ENCODE measurements at places on chromosomes 1 and 21.

DNA sequence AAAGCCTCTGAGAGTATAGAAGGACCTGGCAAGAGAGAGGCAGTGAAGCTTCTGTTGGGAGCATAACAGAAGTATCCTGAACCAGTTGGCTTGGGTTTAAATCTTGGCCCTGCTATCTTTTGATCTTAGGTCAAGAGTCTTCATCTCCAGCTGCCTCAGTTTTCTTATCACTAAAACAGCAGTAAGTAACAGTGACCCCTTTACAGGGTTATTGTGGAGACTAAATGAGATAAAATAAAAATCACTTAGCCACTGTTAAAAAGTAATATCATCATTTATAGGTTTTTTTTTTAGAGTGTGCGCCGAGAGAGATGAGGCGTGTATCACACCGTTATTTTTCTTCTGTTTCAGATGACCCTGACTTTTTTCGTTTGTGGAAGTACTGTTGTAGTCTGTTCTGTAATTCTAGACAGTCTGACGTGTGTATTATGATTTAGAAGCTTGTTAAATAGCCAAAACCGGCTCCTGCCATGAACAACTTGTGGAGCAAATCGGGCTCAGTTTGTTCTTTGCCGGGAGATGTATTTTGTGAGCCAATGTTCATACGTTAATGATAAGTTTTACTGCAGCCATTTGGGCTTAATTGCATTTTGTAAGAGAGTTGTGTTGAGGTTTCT lies 1.1 kb downstream of the THRAP3 start:
- DNase-seq = no peak

- no peak for DNase-seq
These were observed 9.3 kb downstream of the SLC25A24 start for GRCh38 chr1:108190686-108191416.

DNA sequence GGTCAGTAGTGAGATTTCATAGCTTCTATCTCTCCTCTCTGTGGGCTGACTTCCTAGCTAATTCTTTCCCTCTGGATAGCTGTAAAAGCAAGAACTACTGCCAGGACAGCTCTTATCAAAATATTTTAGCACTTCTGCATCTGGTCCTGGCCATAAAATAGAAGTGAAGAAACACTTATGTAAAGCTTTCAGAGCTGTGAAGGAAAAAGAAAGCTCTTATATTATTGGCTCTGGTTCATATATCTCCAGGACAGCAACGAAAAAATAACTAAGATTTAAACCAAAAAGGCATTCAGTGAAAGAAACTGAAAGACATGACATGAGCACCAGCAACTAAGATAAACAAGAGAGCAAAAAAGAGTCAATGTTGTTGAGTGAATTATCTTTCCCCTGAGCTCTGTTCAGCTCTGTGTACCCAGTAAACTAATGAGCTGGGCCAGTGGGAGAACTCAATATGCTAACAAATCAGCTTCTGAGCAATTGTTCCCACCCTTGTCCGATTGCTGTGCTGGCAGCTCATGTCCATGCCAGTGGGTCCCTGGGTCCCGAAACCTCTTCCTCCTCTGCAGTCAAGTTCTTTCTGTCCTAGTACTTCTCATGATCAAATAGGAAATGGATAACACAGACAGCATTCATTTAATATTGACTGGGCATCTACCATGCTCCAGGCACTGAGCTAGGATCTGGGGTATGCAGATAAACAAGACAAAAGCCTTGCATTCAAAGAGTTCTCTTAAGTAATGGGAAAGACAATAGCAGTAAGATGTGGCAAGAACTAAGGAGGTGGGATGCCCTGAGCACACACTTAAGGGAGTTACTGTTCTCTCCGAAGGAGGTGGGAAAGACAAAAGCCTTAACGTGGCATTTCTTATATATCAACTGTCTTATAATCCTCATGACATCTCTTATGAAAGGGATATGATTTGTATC lies 45.3 kb upstream of the MAN1A2 start:
- DNase-seq = no peak

DNA sequence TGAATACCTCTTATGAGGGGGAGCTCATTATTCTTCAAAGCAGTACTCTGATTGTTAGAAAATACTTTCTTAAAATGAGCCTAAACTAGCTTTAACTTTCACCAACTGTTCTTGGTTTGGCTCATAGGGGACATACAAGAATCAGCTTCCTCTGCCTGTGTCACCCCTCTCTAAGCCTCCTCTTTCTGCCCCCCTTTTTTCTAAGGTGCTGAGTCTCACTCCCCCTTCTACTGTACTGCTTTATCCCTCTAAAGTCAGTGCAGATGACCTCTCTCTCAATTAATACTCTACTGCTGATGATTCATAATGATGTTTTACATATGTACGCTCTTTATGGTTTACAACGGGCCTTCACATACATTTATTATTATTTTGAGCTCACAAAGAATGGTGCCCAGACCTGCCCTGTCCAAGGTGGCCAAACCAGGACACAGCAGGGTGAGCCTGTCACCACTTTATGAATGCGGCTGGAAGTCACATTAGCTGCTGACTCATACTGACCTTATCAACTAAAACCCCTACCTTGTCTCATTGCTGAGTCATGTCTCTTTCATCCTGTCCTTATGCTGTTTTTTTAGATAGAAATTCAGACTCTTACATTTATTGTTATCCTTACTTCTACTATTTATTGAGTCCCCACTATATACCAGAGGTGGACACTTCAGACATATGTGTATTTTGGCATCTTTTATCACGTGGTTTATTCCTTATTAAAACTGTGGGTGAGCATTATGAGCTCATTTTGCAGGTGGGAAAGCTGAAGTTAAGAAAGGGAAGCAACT lies 126.9 kb downstream of the RNF220 start:
- DNase-seq = no peak

DNA sequence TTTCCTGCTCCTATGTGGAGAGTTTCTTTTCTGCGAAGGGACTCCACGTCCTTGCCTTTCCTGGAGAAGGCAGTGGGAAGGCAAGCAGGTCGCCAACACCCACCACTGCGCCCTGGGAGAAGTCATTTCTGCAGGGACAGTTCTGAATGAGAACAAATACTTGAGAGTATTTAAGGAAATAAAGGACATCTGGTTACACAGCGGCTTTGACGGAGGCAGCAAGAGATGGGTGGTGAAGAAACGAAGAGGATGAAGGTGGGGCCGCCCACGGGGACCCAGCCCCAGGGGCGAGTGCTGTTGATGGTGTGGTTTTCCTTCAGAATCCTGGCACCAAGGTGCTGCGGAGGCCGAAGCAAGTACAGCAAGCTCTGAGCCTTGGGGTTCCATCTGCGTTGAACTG lies 75.5 kb downstream of the PSMG1 start:
- no peak for DNase-seq

- DNase-seq = no peak
These were observed 5.2 kb downstream of the CYB561D1 start for GRCh38 chr1:109499081-109499480.
